Stimulated activated CD8-positive, alpha-beta memory T cell treated with anti-CD3 and anti-CD28 coated beads, Interleukin-7, amount 100 ng/mL, for 1 hour (primary cell): ENCODE measurements at places on chromosomes 7 and 10.

- no peak for DNase-seq
Observed at GRCh38 chr10:61016630-61017029, 72.6 kb upstream of the RHOBTB1 start.

DNA sequence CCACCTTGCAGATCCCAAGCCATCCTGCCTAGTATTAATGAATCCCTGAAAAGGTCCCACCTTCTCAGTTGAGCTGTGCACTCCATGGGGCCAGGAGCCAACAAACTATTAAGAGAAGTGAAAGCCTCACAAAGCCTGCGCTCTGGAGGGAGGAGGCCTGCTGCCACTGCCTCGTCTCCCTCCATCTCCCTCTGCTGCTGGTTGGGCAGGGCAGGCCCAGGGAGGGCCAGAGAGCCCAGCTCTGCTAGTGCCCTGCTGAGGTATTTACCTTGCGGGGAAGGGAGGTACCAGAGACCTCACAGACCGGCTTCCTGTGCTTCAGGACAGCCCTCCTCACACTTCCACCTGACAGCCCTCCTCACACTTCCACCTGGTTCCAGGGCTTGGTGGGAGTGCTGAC, 171.5 kb downstream of the SH3PXD2A start:
- no peak for DNase-seq

DNA sequence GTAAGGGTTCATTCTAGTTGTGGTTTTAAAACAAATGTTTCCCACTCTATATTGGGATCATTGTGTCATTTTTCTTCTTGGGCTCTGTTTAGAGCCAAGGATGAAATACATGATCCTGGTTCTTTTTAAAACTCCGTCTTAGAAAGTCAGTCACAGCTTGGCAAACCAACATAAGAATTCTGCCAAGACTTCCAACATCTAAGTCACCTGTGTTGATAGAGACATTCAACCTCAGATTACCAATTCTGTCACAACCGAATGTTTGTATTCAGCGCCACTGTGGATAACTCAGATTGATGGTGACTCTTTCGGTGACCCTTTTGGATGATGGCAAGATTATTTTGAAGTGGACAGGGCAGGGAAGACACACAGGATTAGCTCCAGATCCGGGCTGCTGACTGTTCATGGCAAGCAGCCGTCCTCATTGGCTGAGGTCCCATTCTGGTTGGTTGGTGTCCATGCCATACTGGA, 255.4 kb downstream of the ARHGAP21 start:
- no peak for DNase-seq

GRCh38 chr7:31121601-31122000, 69.5 kb downstream of the ADCYAP1R1 start:
- DNase-seq, result no peak
